ENCODE measurements at places on chromosomes 13 and 19.

GRCh38 chr13:51258612-51259548 is 36.7 kb downstream of the FAM124A start:
- DNase-seq: peak; percentile 16

GRCh38 chr13:44234566-44234965 is 139.1 kb upstream of the SERP2 start:
- DNase-seq: no peak

GRCh38 chr13:100822871-100823443 is 148.4 kb upstream of the TMTC4 start:
- no peak for DNase-seq

DNA sequence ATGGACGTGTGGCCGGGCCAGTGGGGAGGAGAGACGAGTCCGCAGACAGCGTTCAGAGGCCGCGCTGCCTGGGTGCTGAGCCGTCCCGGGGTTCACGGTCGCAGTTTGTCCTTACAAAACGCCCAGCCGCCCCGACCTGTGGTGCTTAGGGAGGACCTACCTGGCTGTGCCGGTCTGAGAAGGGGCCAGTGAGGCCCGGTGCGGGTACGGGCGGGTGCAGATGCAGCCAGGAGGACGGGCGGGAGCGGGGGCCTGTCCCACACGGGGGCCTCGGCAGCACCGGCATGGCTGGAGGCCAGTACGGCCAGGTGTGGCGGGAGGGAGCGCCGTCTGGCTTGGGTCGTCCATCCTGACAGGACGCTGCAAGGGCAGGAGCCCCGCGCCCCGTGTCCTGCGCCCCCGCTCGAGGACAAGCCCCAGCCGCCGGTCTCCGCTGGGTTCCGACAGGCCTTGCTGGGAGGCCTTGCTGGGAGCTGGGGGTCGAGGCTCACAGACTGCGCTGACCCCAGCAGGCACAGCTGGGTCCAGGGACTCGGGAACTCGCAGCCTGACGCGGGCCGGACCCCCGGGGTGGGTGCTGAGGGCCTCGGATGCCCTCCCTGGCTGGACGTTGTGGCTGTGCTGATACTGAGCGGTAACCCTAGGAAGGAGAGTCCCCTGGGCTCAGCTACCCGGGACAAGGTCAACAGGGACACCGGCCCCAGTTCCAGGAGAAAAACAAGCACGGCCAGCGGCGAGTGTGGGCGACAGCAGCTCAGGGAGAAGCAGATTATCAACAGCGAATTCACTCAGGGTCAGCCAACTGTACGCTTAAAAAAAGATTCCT is 5.3 kb upstream of the PROZ start:
- DNase-seq: no peak
